ENCODE measurements at places on chromosomes 12 and 14.

DNA sequence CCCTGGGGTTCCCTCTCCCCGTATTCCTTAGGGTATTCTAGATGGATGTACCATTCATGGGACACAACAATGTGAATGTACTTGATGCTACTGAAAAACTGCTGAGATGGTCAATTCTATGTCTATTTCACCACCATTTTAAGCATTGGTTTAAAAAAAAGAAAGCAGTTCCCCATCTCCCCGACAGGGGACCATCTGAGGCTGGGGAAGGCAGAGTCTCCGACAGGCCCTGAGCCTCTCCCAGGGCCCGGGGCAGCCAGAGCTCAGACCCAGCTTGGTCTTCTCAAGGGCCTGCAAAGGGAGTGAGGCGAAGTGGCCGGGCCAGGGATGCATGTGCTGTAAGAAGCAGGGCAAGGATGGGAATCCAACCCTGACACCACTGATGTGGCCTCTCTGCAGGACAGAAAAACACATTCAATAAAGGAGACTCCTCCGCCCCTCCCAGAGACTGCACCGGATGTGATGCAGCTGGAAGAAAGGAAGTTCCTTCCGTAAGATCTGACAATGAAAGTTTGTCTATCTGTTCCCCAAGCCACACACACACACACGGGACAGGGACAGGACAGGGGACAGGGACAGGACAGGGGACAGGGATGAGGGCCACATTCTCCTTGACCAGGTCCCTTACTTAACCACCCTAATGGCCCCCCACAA is 234.1 kb downstream of the BCL11B start:
- no peak for DNase-seq

GRCh38 chr12:1099158-1099557 is 108.1 kb downstream of the ERC1 start:
- DNase-seq = no peak

DNA sequence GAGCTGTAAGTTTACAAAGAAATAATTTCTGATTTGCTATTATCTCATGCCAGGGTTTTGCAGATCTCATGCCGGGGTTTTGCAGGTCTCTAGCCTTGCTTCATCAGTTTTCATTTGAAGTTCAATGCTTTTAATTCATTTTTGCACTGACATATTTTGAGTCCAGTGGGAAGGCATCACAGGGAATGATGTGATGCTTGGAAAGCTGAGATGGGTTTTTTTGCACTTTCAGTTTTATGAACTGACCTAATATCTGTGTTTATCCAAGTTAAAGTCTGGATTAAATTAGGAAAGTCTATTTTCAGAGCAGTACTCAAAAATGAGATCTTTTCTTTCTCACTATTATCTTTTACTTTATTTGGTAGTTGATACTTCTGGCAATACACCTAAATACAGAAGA is 23.6 kb upstream of the REP15 start:
- DNase-seq = no peak

DNA sequence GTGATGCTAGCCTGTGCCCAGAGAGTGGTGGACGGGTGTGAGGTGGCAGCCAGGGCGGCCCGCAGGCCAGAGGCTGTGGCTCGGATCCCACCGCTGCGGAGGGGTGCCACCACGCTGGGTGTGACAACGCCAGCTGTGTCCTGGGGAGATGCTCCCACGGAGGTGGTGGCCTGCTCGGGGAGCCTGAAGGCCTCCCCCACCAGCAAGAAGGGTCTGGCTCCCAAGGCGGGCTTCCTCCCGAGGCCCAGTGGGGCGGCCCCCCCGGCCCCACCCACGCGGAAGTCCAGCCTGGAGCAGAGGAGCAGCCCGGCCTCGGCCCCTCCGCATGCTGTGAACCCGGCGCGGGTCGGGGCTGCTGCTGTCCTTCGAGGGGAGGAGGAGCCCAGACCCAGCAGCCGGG is 38.2 kb downstream of the KIF26A start:
- no peak for DNase-seq

DNA sequence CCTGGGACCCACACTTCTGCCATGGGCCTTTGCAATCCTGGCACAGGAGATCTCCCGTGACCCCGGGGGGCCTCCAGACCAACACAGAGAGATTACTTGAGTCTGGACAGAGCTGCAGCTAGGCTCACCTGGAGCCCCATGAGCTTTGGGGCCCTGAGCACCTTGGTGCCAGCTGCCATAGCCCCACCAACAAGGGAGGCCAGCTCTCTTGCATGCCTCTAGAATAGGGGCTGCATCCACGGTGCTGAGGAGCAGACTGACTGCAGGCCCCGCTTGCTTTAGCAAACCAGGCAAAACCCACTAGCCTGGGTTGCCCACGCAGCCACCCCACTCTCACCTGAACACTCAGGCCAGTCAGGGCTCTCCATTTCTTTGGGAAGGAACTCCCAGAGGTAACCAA is 3.7 kb upstream of the OR4N2 start:
- no peak for DNase-seq

DNA sequence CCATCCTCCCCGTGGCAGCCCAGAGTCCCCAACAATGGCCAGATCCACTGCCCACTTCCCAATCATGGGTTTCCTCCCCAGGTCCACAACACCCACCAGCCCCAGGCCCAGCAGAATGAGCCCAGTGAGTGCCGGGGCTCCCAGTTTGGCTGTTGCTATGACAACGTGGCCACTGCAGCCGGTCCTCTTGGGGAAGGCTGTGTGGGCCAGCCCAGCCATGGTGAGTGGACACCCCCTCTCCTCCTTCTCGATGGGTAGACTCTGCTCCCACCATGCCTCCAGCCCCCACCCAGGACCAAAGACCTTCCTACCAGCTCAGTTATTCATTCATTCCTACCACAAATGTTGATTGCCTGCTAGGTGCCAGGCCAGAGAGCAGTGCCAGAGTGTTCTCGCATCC is 23.8 kb downstream of the PAPLN start:
- DNase-seq = no peak

DNA sequence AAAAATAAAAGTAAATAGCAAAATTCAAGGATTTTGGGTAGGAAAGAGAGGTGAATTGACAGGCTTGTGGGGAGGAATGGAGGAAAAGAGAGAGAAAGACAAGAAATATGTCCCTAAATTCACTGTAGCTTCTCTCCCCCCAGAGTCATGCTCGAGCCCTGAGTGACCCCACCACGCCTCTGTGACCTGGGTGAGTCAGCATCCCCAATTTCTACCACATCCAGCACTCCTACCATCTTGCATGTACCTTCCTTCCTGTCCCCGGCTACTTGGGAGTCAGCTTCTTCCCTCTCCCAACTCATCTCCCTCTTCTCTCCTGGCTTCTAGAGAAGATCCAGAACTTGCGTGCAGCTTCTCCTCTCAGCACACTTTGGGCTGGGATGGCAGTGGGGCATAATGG is 9.8 kb downstream of the ZNF219 start:
- no peak for DNase-seq

- DNase-seq = no peak
These were observed 9.9 kb upstream of the CHST11 start for GRCh38 chr12:104446646-104447421.

GRCh38 chr14:74176400-74176793 is 62.9 kb upstream of the VSX2 start:
- DNase-seq = no peak

DNA sequence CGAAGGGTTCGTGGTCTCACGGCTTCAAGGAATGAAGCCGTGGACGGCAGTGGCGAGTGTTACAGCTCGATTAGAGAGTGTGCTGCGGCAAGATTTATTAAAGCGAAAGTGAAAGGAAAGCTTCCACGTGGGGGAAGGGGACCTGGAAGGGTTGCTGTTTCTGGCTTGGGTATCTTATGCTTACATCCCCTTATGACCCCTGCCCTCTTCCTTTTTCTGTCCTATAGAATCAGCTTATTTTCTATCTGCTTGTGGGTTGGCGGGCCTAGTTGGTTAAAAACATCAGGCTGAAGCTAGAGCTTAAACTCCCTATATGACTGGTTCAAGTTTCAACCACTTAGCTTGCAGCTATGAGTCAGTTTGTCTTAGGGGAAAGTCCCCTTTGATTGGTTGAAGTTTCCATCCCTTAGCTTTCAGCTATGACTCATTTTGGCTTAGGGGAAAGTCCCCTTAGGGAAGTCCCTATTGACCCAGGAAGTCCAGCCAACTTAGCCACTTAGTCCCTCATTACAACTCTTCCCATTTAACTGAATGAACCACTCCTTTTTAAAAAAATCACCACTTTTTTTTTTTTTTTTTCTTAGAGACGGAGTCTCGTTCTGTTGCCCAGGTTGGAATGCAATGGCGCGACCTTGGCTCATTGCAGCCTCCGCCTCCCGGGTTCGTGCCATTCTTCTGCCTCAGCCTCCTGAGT is 1494.7 kb upstream of the TMEM132C start:
- DNase-seq = no peak

DNA sequence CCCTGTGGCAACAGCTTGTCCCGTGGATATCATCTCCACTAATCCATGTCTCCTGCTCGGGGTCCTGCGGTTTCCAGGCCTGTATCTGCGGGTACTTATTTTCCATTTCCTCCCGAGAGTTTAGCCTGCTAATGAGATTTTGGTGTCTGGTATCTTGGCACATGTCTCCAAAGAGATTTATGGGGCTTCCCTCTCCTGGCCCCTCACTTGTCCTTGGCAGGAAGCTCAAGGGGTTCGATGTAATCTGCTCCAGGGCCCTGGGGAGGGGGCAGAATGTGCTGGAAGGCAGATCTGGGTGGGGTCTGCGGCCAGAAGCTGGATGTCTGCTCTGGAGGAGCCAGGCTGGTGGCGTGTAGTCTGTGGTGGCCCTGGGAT is 85.7 kb downstream of the KIF26A start:
- DNase-seq = no peak

DNA sequence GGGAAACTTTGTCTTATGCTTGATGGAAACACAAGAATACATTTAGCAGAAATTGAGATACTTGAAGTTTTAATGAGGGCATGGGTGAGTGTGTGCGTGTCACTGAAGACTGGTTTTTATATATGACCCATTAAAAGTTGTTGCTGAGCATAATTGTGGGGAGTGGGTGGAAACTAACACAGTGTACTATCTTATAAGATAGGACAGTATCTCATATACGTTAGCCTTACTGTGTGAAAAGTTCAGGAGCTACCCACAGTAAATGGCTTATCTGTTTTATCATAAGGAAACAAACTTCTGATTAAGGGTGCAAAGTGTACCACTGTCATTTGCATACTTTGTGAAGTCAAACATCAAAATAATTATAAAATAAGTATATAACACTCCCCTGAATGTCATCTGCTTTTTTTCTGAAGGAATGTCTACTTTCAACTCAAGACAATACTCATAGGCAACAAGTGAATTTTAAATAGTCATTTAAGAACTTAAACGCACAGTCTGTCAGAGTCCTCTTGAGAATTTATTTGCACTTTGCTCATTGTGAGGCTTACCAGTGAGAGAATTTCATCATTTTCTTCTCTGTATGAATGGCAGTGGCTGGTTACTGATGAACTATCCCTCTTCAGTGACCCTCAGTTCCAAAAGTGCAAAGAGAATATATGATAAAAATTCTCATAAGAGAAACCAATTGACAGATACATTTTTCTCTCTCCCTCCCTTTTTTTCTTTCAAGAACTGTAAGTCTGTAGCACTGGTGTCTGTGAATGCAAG is 4.2 kb downstream of the PDE3A start:
- no peak for DNase-seq

- DNase-seq = no peak
These were observed 138.2 kb downstream of the CALM1 start for GRCh38 chr14:90534838-90535555.

GRCh38 chr14:63438065-63438757 is 105.0 kb downstream of the PPP2R5E start:
- DNase-seq = no peak
